ENCODE measurements at places on chromosomes 5 and 9. TPM values are rescaled to one million over a fixed set of nuclear protein-coding genes. Genes with fewer than 3 reads are reported as not detected.

CD14 gene
- polyA plus RNA-seq, result 343 TPM

TRIM36 gene
- 0.16 TPM for polyA plus RNA-seq

HACD4 gene
- polyA plus RNA-seq, result 0.31 TPM

ACER2 gene
- 0.47 TPM for polyA plus RNA-seq

MARVELD2 gene
- polyA plus RNA-seq, result 9.4 TPM

PLEKHG4B gene
- polyA plus RNA-seq, result under 0.01 TPM

ITGA2 gene
- 0.12 TPM for polyA plus RNA-seq

CDKN2B gene
- 0.75 TPM for polyA plus RNA-seq

S1PR3 gene
- 2.9 TPM for polyA plus RNA-seq

CCDC127 gene
- 1.1 TPM for polyA plus RNA-seq

PDLIM4 gene
- 0.45 TPM for polyA plus RNA-seq
